ENCODE measurements at places on chromosomes 12 and 14. TPM values are rescaled to one million over a fixed set of nuclear protein-coding genes. Genes with fewer than 3 reads are reported as not detected.

Gene ADCY4
- total RNA-seq: not detected

Gene IL23A
- 0.84 TPM for total RNA-seq

Gene BATF
- total RNA-seq: not detected

Gene TSPAN11
- total RNA-seq: 0.03 TPM

Gene GPR65
- total RNA-seq: not detected
